ENCODE measurements at places on chromosomes 4 and X.

DNA sequence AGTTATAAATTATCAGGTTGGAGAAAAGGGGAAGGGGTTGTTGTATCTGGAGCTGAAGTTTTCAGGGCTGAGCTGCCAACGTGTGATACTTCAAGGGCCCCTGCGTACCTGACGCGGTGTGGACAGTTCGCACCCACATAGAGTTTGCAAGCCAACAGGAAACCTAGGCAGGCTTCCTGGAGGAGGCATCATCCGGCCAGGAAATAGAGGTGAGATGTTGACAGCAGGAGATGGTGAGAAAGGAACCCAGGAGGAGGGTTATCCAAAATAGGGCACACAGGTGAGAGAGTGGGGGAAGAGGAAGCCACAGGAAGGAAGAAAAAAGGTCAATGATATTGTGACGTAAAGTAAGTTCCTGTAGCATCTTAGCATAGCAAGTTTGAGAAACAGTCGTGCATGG is 127.2 kb downstream of the DHRSX start:
- no peak for DNase-seq

DNA sequence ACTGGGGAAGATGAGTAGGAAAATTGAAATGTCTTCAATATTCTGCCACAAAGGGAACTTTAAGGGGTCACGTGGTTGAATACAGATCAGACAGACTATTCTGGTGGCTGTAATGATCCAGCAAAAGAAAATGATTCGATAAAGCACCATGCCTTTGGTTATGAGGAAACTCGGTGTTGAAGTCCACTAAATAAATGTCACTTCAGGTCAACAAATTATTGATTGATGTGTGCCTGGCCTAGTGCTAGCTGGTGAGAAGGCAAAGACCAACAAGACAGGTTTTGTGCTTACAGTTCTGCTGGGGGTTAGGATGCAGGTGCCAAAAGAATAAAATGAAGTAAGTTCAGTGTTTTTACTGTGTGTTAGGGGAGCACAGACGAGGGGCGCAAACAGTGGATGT is 142.5 kb downstream of the STAG2 start:
- no peak for DNase-seq

DNA sequence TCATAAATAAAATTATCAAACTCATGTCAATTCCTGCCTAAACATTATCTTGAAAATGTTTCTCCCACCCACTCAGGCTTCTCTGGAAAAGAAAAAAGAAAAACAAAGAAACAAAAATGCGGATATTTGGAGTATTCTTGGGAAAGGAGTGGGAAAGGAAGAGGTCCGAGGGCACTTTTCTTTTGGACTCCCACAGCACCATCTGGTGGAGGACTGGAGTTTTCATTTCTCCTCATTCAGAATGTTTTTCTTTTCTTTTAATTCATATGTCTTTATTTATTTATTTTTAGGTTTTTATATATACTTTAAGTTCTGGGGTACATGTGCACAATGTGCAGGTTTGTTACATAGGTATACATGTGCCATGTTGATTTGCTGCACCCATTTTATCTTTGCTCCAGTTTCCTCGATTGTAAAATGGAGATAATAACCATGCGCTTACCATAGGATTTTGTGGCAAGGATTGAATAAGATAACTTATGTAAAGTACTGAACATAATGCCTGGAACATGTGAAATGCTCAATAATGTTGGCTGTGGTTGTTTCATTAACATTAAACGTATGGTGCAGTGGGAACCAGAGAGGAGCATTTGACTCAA is 8.0 kb upstream of the KCNE5 start:
- no peak for DNase-seq

GRCh38 chr4:152458801-152459302 is 77.0 kb downstream of the FBXW7 start:
- no peak for DNase-seq

- no peak for DNase-seq
These were observed 649.3 kb downstream of the STPG2 start for GRCh38 chr4:97493815-97494518.

GRCh38 chr4:184728858-184729257 is 5.0 kb downstream of the CENPU start:
- DNase-seq: no peak
